ENCODE measurements at places on chromosomes 16 and 17.
A peak's percentile ranks its signal among the peaks of the same experiment; 100 is the strongest.

DNA sequence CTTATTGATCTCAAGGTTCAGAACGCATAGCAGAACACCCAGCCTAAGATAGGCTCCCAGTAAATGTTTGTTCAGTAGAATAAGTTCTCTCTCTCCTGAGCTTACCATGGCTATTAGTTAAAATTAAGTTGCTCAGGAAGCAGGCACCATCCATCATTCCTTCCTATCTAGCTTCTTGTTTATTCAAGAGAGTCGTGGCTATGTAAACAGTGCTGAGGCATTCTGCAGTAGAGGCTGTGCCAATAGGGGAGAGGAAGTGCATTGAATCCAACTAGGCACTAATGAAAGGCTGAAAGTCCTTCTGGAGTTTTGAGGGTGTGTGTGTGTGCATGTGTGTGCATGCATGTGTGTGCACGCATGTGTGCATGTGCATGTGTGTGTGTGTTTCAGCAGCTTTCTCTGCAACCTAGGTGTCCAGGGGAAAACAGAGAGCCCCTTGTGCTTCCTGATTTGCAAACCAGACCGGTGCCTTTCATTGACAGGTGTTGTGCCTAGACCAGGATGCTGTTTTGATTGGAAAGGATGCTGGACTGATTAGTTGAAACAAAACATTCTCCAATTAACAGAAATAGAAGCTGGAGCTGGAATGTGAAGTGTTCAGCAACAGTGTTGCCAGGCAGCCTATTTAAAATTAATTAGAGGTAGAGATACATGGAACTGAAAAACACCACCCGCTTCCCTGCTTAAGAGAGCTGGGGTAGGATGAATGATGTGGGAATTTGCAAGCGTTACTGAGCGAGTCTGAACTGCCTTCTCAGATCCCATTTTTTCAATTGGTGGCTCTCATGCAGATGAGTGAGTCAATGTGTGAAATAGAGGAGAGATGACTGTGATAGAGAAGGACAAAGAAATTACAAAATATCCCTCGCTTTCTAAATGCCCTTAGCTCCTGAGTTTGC is 103.3 kb upstream of the CLEC3A start:
- no peak for DNase-seq

DNA sequence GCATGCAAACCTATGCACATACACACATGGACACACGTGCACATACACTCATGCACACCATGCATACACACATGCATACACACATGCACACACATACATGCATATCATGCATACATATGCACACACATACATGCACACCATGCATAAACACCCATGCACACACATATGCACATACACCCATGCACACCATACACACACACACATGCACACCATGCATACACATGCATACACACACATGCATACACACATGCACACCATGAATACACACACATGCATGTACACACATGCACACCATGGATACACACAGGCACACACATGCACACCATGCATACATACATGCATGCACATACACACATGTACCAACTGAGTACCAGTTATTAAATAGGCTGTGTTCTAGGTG is 543.3 kb upstream of the EEF2KMT start:
- no peak for DNase-seq

- DNase-seq, result peak; percentile 65
Observed at GRCh38 chr17:8746501-8747236, 2.0 kb upstream of the CCDC42 start.

DNA sequence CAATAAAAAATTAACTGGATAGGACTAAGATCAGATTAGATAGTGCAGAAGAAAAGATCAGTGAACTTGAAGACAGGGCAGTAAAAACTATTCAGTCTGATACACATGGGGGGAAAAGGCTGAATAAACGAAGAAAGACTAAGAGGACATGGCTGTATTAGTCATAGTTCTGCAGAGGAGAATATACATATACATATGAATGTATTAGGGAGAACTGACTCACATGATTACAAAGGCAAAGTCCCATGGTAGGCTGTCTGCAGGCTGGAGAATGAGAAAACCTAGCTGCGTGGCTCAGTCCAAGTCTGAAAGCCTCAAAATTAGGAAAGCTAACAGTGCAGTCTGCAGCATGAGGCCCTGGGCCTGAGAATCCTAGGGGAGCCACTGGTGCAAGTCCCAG is 98.2 kb upstream of the GNAO1 start:
- DNase-seq, result no peak

DNA sequence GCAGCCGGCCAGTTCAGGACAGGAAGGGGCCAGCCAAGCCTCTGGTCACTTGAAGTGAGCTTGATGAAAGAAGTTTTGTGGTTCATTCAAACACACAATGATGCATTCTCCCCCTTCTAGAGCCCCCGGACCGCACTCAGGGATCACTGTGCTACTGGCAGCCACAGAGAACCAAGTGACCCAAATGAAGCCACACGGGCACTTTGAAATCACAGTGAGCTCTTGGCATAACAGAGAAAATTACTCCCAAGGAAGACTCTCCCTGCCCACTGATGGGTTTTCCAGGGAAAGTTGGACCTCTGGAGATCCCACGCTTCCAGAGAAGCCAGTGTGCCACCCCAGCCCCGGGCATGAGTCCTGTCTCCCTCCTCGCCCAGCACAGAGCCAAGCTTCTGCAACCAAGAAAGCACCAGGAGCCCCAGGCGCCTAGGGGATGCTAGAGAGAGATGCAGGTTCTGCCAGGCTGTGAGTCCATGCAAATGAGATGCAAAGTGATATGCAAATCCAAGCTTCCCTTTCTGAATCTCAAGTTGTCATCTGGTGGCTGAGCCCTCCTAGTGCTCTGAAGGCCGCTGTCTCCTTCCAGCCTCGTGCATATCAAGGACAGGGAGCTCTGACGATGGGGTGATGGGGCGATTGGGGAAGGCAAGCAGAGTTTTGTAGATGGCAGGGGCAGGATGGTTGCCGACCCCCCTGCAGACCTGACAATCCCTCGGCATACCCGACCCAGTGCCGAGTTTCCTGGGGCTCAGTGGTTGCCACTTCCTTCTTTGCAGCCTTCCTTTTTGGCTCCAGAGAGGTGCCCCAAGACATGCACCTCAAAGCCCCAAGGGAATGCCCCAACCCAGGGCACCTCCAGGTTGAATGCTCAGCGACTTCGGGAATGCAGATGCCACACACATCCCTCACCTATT is 59.7 kb upstream of the TNRC6C start:
- no peak for DNase-seq

- no peak for DNase-seq
Observed at GRCh38 chr16:74743045-74743667, 31.5 kb downstream of the FA2H start.

DNA sequence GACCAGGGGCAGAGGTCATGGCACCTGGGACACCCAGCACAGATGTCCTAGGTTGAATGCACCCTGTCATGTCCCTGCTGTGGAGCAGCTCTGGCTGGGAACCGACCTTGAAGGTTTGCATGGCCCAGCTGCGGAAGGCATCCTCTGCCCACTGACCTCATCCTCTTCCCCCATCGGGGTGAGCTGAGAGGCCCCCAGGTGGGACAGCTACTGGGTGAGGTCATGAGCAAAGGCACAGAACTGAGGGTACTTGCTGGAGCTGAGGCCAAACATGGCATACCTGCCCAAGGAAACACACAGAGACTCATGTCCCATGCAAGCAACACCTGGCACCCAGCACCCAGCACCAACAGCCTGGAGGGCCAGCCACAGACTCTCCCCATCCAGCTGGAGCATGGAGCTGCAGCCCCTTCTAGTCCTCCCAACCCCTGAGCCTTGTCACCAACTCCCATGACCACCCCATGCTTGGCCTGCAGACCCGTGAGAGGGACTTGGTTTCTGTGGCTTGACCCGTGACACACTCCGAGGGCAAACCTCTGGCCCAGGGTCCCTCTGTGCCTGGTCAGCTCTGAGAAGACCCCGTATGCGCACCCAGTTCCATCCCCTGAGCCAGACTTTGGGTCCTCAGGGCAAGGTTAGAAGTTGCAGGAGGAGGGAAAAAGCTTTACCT is 33.1 kb downstream of the LGALS9 start:
- no peak for DNase-seq

DNA sequence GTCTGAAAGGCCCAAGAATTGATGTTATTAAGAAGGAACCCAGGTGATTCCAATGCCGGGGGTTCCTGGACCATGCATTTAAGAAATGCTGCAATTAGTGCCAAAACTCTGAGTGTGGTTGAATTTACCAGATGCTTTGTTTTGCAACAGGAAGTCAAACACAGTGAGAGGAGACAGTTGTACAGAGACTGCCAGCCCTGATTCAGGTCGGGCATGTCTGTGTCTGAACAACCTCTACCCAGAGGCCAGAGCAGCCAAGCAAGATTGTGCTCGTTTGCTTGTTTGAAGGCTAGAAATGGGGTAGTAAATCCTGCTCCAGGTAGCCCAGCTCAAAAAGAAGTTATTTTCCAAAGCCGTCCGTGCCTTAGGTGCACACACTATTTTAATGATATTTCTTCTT is 412.4 kb upstream of the ERCC4 start:
- no peak for DNase-seq

- no peak for DNase-seq
Observed at GRCh38 chr17:56751145-56751738, 82.5 kb downstream of the C17orf67 start.

GRCh38 chr17:37801171-37801570 is 56.3 kb upstream of the HNF1B start:
- DNase-seq, result no peak

DNA sequence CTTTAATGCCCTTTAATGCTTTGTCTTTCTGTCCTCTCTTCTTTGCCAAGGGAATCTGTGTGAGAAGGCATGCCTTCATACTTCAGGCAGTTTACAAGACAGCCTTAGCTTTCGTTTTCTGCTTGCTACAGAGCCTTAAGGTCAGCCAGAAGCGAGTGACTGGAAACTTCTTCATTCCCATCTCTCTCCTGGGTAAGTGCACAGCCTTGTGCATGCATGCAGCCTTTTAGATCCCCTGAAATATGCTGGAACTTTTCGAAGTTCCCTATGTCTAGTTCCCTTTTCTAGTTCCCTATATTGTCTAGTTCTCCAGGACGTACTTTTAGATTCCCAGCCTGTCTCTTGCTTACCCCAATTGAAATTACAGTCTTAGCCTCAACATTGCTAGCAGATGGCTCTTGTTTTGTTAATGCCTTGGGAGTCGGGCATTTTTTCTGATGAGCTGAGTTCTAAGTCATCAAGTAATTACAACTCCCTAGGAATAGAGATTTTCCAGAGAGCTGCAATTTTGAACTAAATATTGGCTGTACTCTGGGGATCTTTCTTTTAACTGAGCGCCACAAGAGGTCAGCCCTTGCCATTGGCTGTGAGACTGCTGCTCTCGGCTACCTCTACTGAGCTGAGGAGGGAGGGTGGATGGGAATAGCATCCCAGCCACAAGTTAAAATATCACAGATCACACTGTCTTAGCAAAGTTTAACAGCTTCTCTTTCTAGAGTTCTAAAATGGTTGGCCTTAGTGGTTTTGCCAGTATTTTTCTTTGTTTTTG is 22.7 kb upstream of the PPM1D start:
- peak; percentile 34 for DNase-seq

GRCh38 chr17:31745964-31746600 is 113.0 kb downstream of the COPRS start:
- no peak for DNase-seq

- DNase-seq, result no peak
Observed at GRCh38 chr17:80095844-80096475, 5.4 kb upstream of the GAA start.

GRCh38 chr17:69711541-69711940 is 297.0 kb downstream of the MAP2K6 start:
- DNase-seq, result no peak

GRCh38 chr17:72618001-72618509 is 474.4 kb downstream of the SLC39A11 start:
- no peak for DNase-seq

DNA sequence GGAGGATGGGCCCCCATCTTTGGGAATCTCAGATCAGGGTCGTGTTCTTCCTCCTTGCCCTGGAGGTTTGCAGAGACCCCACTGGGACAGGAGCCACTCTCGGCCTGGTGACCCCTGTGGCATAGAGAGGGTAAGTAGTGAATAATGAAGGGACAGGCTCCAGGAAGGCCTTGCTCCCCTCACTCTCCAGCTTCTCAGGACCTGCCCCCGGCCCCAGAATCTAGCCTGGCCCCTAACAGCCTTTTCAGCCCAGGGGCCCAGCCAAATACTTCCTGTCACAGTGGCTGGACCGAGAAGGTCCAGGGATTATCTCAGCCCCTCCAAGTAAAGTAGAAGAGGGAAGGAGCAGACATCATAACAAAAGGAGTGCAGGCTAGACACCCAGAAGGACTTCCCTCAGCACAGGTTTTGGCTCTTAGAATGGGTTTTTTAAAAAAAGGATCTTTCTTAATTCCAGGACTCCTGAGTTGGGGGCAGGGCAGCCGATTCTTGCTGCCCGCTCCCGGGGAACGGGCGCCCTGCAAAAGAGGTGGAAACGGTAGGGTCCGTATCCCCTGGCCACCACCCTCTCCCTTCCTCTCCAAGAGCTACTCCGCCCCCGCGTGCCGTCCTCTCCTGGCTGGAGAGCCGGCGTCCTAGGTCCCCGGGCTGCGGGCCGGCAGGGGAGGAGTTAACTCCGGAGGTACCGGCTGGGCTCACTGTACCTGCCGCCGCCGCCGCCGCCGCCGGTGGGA is 559 bp upstream of the NXPH3 start:
- DNase-seq, result no peak

GRCh38 chr16:57191056-57191571 is 5.0 kb downstream of the RSPRY1 start:
- no peak for DNase-seq

GRCh38 chr17:80869481-80870145 is 122.0 kb upstream of the CHMP6 start:
- no peak for DNase-seq

DNA sequence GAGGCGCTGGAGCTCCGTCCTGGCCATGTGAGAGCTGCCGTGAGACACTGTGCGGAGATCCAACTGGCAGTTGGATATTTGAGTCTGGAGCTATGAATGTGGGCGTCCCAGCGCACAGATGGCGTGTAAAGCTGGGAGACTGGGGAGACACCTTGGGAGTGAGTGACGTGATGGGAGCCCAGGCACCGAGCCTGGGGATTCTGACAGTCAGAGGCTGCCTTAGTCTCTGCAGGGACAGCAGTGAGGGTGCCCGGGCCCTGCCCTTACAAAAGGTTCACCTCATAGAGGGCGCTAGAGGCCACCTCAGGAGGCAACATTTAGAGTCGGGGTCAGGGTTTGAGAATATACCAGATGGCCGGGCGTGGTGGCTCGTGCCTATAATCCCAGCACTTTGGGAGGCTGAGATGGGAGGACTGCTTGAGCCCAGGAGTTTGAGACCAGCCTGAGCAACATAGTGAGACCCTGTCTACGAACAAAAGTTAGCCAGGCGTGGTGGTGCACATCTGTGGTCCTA is 194.1 kb upstream of the GSE1 start:
- DNase-seq, result no peak

DNA sequence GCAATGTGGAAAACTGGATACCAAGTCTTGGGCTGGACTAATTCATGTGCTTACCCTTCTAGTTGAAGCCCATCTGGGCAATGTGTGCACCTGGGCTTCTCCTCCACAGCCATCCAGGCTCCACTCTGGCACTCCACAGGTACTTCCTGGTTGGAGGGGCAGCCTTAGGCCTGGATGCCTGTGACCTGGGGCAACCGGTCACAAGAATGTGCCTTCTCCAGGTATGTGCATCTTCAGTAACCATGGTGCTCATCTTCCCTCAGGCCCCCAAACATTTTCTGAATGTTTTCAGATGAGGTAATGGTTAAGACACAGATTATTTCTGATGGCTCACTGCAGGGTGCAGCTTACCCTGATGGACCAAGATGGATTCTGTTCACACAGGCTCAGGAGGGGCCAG is 11.1 kb downstream of the C16orf86 start:
- no peak for DNase-seq

GRCh38 chr17:882827-883585 is 96.6 kb downstream of the NXN start:
- no peak for DNase-seq

All from GM20000 (cell line).